ENCODE measurements at places on chromosomes 13 and 19.

DNA sequence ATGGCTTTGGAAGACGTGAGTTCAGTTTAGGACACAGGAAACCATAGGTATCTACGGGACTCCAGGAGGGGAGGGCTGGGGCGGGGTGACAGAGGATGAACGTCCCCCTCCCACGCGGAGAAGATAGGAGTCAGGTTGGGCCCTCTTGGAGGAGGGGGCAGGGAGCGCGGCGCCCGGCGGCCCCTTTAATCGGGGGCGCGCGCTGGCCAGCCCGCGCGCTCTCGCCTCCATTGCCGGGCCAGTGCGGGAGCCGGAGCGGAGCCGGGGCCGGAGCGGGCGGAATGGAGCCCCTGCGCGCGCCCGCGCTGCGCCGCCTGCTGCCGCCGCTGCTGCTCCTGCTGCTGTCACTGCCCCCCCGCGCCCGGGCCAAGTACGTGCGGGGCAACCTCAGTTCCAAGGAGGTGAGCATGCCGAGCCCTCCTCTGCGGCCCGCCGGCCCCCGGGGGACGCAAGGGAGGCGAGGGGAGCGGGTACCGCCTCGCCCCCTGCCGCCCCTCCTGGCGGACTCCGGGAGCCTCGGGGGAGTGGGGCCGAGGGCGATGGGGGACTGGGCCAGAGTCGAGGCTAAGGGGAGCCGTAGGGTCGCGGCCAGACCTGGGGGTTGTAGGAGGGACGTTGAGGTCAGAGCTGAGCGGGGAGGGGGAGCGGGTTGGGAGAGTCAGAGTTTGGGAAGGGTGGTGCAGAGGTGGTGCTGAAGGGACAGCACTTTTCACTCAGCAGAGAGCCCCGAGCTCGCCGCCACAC lies at the start of gene TMEM145:
TMEM145 (plus strand) TSS at position 214 of the 744 bp plus-strand sequence; CDS start at position 282, 68 bp downstream.
- peak; percentile 37 for DNase-seq

- no peak for DNase-seq
Observed at GRCh38 chr19:46209051-46209450, 20.5 kb upstream of the IGFL1 start.

GRCh38 chr19:39405958-39406655 lies 540 bp upstream of the ZFP36 start:
- DNase-seq = no peak

DNA sequence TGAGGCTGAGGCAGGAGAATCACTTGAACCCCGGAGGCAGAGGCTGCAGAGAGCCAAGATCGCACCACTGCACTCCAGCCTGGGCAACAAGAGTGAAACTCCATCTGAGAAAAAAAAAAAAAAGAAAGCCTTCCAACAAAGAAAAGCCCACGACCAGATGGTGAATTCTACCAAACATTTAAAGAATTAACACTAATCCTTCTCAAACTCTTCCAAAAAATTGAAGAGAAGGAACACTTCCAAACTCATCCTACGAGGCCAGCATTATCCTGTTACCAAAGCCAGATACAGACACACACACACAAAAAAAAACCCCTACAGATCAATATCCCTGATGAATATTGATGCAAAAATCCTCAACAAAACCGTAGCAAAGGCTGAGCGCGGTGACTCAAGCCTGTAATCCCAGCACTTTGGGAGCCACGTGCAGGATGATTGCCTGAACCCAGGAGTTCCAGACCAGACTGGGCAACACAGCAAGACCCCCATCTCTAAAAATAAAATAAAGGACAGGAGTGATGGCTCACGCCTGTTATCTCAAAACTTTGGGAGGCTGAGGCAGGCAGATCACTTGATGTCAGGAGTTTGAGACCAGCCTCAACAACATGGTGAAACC lies 6.2 kb upstream of the EVI5L start:
- DNase-seq = no peak

GRCh38 chr19:33699754-33700407 lies 78.1 kb downstream of the CHST8 start:
- DNase-seq = no peak

GRCh38 chr19:49349567-49349966 lies 12.6 kb downstream of the TEAD2 start:
- DNase-seq = no peak

GRCh38 chr19:28258829-28259228 lies 954.1 kb downstream of the UQCRFS1 start:
- no peak for DNase-seq

DNA sequence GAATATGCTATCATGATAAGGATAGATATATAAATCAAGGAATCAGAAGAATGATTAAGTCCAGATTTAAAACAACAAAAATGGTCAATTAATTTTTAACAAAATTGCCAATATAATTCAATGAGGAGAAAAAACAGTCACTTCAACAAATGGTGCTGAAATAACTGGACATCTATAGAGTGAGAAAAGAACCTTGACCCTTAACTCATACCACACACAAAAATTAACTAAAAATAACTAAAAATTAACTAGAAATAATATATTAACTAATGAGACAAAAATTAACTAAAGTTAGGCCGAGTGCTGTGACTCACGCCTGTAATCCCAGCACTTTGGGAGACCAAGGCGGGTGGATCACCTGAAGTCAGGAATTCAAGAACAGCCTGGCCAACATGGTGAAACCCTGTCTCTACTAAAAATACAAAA lies 9.5 kb downstream of the LGALS7 start:
- no peak for DNase-seq

DNA sequence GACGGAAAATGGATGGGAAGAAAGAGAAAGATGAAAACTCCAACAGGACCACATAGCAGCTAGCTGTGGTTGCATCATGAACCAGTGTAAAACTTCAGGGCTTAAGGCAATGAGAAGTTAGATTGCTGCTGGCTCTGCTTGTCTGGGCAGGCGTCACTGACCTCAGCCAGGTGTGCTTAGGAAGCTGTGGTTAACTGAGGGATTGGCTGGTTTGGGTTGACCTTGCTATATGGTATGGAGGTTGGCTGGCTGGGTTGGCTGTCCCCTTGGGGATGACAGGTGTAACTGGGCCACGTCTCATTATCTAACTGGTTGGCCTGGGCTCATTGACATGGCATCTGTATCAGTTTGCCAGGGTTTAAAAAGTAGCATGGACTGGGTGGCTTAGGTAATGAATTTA lies 40.9 kb downstream of the NLRP4 start:
- no peak for DNase-seq

GRCh38 chr19:12112701-12113100 lies 27.4 kb downstream of the ZNF20 start:
- no peak for DNase-seq

- peak; percentile 78 for DNase-seq
Observed at GRCh38 chr19:6056801-6057650, 53.3 kb downstream of the RFX2 start.

DNA sequence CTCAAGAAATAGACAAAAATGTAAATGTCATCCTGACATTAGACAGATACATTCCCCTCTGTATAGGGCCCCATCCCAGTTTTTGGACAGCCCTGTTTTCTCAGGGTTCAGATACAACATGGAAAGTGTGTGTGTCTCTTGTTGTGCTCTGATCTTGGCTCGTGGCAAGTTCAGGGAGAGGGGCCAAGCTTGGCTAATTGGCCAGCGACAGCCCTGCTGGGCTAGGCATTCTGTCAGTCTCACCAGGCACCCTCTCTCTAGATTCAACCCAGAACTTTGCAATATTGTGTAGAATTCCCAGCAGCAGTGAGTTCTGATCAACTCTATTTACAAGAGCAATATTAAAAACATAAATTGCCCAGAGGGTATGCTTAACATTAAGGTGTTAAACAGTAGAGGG lies 30.1 kb downstream of the MTUS2 start:
- no peak for DNase-seq

- DNase-seq = peak; percentile 41
Observed at GRCh38 chr13:71149046-71149445, 718.0 kb downstream of the DACH1 start.

- no peak for DNase-seq
Observed at GRCh38 chr13:20470136-20470535, 55.5 kb downstream of the CRYL1 start.

DNA sequence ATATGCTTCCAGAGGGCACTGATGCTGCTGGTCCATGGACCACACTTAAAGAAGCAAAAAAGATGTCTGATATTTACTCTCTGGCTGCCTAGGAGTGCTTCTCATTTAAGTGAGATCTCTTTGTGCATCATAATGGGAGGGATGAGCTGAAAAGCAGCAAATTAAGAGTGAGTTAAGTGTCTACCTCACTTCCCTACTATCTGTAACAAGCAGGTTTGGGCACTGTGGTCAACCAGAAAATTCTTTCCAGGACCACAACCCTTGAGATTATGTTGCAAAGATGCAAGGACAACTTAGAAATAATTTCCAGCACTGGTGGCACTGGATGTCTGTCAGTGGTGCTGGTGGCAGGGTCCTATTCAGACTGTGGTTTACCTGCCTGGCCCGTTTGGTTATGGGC lies 52.1 kb upstream of the USPL1 start:
- no peak for DNase-seq

DNA sequence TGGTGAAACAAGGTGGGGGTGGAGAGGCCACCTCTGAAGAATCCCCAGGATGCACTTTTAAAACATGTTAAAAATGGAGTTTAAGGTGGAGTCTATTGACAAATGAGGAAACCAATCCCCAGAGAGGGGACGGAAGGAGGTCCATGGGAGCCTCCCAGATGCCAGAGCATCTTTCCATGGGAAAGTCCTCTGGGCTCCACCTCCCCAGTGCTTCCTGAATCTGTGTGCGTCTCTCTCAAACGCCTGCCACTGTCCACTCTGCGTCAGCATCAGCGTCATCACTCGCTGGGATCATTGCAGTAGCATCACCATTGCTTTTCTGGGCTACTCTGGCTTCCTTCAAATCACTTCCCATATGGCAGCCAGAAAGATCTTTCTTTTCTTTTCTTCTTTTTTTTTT lies 6.2 kb downstream of the GPR4 start:
- DNase-seq = no peak

GRCh38 chr13:26895081-26895807 lies 134.7 kb upstream of the GPR12 start:
- no peak for DNase-seq

DNA sequence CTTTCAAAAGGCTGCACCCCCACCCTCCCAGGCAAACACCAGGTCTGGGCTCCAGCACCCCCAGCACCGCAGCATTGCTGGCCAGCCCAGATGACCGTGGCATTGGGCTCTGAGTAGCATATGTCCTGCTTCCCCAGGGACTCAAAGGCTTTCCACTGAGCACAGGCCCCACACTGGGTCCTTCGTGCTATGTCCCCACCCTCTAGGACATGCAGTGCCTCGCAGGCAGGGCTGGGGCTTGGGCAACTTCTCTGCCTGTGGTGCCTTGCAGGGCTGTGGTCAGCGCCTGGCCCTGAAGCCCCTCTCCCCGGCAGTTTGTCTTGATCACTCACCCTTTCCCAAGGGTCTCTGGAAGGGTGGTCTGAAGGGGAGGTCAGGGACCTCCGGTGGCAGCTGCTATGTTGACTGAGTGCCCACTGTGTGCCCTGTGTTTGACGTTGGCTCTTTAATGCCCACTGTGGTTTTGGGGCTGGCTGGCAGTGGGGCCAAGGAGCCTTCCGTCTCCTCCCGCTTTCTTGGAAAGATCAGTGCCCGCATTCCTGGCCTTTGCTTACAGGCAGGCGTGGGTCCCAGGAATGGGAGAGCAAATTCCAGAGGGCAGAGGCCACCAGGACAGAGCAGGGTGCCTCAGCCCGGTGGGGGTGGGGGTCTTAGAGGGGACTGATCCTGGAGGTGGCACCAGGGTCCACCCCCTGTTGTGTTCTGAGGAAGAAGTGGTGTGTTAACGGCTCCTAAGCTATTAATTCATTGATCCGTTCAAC lies 20.3 kb upstream of the CRTC1 start:
- no peak for DNase-seq

DNA sequence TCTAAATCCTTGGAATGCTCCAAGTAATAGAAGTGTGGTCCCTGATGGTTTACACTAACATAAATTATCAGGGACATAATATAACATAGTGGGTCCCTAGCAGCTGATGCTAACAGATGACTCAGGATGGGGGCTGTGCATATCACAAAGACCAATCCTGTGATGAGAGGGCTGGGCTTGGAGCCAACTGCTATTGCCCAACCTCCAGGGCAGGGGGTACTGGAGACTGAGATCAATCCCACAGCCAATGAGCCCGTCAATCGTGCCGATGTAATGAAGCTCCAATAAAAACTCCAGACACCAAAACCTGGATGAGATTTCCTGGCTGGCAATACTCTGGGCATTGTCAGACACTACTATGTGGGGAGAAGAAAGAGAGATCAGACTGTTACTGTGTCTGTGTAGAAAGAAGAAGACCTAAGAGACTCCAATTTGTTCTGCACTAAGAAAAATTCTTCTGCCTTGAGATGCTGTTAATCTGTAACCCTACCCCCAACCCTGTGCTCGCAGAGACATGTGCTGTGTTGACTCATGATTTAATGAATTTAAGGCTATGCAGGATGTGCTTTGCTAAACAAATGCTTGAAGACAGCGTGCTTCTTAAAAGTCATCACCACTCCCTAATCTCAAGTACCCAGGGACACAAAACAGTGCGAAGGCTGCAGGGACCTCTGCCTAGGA lies 33.4 kb downstream of the ABCC4 start:
- no peak for DNase-seq

DNA sequence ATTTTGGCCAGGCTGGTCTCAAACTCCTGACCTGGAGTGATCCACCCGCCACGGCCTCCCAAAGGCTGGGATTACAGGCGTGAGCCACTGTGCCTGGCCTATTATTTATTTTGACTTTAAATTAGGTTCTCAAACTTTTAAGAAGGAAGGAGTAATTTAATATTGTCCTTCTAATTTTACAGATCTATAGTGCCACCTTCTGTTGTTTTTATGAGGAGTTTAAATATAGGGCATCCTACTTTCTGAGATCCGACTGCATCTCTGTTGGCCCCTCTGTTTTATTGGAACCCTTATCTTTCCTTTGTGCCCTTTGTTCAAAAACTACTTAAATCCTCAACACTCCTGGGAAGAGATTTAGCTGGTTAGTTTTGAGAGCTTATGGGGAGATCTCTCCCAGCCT lies 25.4 kb upstream of the ZMYM5 start:
- DNase-seq = no peak

- no peak for DNase-seq
Observed at GRCh38 chr19:41479757-41480191, 36.8 kb downstream of the ERICH4 start.

DNA sequence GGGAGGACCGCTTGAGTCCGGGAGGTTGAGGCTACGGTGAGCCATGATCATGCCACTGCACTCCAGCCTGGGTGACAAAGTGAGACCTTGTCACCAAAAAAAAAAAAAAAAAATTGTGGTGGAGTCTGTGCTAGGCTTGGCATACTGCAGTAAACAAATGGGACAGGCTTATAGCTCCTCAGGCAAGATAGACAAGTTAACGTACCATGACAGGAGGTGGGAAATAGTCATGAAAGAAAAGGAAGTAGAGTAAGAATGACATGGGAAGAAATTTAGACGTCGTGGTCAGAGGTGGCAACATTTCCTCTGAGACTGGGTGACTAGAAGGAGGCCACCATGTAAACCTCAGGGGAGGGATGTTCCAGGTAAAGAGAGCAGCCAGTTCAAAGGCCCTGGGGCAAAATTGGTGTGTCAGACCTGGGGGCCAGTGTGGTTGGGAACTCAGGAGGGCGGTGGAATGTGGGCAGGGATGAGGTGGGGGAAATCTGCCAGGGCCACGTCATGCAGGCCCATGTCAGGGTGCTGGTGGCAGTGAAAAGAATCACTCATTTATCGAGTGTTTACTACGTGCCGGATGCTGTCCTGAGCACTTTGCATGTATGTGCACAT lies 5.6 kb downstream of the SNRPA start:
- DNase-seq = no peak

- DNase-seq = no peak
Observed at GRCh38 chr19:28601723-28602440, 611.1 kb downstream of the UQCRFS1 start.
